Naive thymus-derived CD4-positive, alpha-beta T cell (primary cell): ENCODE measurements at places on chromosomes 2 and 18. TPM values are rescaled to one million over a fixed set of nuclear protein-coding genes. Genes with fewer than 3 reads are reported as not detected.

The DES gene
- polyA plus RNA-seq: not detected

The PLGLB2 gene
- 0.37 TPM for polyA plus RNA-seq

The PTH2R gene
- not detected for polyA plus RNA-seq

The TCF7L1 gene
- polyA plus RNA-seq: not detected

The C2orf66 gene
- not detected for polyA plus RNA-seq

The DTNB gene
- 17.0 TPM for polyA plus RNA-seq

The DCC gene
- not detected for polyA plus RNA-seq

The LHCGR gene
- polyA plus RNA-seq: not detected

The MERTK gene
- not detected for polyA plus RNA-seq

The BABAM2 gene
- 58.2 TPM for polyA plus RNA-seq

The MAP3K19 gene
- polyA plus RNA-seq: not detected

The SLC4A5 gene
- 0.59 TPM for polyA plus RNA-seq

The RAMP1 gene
- polyA plus RNA-seq: 0.52 TPM

The CDK5R2 gene
- not detected for polyA plus RNA-seq

The BCL11A gene
- polyA plus RNA-seq: 1.5 TPM

The ANAPC1 gene
- polyA plus RNA-seq: 30.6 TPM

The GPAT2 gene
- polyA plus RNA-seq: 0.34 TPM

The SELENOI gene
- polyA plus RNA-seq: 3.4 TPM

The SCYGR7 gene
- not detected for polyA plus RNA-seq

The CPLX4 gene
- polyA plus RNA-seq: not detected

The SLC11A1 gene
- 0.49 TPM for polyA plus RNA-seq

The RAB17 gene
- polyA plus RNA-seq: not detected

The KCNS3 gene
- not detected for polyA plus RNA-seq

The RPRM gene
- 0.17 TPM for polyA plus RNA-seq

The CXXC1 gene
- 78.3 TPM for polyA plus RNA-seq

The SAG gene
- polyA plus RNA-seq: not detected

The ASB18 gene
- polyA plus RNA-seq: not detected
